Smooth muscle cell of trachea (primary cell): ENCODE measurements at places on chromosomes 2 and 18. TPM values are rescaled to one million over a fixed set of nuclear protein-coding genes. Genes with fewer than 3 reads are reported as not detected.

The STPG4 gene
- total RNA-seq: 0.17 TPM in 1 of 2 replicates, not detected in the other

The GCKR gene
- 0.17 and 1.0 TPM in 2 replicates for total RNA-seq

The GREB1 gene
- 0.44 and 2.2 TPM in 2 replicates for total RNA-seq

The TSPYL6 gene
- under 0.01 TPM in 1 of 2 replicates, not detected in the other for total RNA-seq

The PROM2 gene
- 0.29 and 0.83 TPM in 2 replicates for total RNA-seq
